ENCODE measurements at places on chromosomes 7 and 10. TPM values are rescaled to one million over a fixed set of nuclear protein-coding genes. Genes with fewer than 3 reads are reported as not detected.

DNA sequence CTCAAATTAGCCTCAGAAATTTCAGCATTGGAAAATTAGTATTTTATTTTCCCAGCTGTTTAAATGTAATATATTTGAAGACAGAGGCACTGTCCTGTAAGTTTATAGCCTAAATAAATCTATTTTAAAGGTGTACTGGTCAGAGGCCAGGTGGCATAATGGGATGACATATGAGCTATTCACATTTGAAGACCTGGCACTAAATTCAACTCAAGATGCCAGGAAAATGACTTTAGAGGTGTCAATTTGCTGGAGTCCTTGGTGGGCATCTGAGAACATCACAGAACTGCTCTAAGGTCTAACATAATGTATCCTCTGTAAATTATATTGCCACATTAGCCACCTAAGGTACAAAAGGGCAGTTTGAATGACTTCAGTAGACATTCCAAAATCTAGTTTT lies 348.9 kb upstream of the BMPER start:
- no peak for DNase-seq

GRCh38 chr7:87119581-87119980 lies 32.7 kb upstream of the DMTF1 start:
- no peak for DNase-seq

DNA sequence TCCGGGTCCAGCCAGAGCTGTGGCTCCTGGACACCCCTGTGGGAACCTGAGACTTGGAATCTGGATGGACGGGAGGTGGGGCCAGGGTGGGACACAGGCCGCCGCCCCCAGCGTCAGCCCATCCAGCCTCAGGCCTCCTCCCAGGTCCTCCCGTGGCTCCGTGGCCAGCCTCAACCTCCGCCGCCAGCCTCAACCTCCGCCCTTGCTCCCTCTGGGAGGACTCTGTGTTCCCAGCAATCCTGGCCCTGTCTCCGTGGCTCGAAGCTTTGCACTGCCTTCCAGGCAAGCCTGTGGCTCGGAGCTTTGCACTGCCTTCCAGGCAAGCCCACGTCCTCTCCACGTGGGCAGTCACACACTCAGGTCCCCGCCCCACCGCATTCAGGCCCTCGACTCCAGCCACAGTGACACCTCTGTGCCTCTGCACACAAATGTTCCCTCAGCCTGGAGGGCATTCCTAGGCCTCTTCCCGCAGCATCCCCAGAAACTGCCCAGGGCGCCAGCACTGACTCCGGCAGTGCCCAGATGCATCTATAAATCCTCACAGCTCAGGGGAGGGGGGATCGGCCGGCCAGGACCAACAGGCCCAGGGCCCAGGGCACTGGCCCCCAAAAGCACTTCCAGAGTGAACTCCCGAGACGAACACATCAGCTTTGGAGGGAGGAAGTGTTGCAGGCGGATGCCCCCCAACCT lies 44.7 kb upstream of the PDGFA start:
- DNase-seq, result peak; percentile 62

Gene EEPD1
- polyA plus RNA-seq, result 60.5 TPM

- DNase-seq, result no peak
Measured at GRCh38 chr7:92446869-92447344, 375 bp upstream of the GATAD1 start.

Gene SPDYE2
- 0.34 TPM for polyA plus RNA-seq
